ENCODE measurements at places on chromosomes 7 and 10.

DNA sequence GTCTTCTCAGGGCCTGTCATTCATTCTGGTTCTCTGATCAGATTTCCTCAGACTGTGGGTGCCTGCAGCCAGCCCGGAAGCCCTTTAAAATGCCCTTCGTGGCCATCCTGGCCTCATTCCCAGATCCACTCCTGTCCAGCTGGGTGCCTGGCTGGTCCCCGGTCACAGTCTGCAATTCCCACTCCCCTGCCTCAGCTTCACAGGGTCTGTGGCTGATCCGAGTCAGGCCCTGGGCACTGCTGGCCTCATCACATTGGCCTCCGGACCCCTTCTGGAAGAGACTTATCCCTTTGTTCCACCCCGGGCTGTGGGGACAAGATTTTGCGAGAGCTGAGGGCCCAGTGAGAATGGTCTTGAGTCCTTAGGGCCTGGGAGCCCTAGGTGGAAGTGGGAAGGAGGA lies 12.1 kb downstream of the DOCK1 start:
- no peak for DNase-seq

GRCh38 chr10:49360271-49361177 lies 35.4 kb downstream of the DRGX start:
- DNase-seq = no peak

DNA sequence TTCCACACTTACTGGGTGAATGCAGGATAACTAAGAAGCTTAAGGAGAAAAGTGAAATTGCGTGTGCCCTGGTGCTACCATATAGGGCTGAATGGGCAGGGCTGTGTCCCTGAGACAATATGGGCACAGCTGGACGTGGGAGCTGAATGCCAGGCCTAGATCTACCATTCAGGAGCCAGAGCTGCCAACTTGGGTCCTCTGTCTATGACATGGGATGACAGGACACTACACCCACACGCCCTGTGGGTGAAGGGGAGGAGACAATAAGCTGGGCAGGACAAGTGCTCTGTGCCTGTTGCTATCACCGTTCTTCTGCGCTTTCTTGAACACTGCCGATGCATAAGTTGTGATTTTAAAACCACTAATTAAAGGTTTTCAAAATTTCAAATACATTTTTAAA lies 293.9 kb downstream of the TNS3 start:
- DNase-seq = no peak

DNA sequence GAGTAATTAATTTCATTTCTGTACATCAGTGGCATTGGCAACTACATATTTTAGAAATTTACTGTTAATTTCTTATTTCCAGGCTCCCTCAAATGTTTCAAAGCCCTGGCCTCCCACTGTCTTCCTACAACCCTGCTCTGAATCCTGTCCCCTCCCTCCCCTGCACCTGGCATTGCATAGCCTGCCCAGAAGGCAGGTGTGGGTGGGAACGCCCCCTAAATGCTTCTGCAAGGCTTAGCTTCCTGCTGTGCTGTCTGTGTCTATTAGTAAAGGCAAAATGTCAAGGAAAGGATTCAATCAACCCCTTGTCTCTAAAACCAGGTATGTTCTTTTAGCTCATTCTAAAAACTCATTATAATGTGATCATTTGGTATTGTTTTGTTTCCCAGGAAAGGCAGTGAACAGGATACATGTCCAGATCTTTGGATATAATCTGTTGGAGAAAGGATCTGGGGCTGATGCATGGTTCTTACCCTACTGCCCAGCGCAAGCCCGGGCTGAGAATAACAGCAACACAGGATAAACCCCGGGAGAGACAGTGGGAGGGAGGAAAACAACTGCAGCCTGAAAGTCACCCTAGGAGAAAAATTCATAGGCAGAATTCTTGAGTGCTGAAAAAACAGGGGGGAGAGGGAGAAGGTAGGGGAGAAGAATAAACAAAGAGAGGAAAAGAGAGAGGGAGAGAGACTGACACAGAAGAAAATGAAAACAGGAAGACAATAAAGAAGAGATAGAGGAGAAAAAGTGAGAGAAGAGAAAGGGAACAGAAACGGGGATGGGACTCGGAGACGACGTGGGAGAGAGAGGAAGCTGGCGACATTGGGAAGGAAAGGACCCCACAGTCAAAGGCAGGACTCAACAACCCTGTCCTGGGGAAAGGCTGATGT lies 589 bp downstream of the ZNF488 start:
- DNase-seq = no peak

- DNase-seq = no peak
Observed at GRCh38 chr10:121137533-121137932, 286.4 kb downstream of the WDR11 start.

DNA sequence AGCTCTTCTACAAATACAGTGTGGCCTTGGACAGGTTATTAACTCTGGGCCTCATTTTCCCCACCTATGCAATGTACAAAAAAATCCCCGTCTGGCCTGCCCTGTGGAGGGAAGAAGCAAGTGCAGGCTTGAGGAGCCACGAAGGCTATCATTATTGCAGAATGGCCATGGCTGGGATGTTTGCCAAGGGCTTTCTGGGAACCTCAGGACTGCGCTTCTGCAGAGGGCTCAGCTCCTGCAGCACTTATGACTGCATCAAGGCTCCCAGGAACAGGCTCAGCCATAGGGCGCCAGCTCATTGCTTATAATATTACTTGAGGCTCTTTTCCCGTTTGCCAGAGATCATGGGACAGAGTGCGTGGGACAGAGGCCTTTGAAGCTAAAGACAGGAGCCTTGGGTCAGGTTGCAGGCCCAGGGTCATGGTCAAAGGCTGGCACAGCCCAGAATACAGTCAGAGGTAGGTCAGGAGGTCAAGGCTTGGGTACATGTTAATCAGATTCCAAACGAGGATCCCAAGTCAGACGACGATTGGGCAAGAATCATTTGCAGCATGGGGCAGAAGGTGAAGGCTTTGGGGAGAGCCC lies 20.6 kb upstream of the C10orf105 start:
- DNase-seq = peak; percentile 11

DNA sequence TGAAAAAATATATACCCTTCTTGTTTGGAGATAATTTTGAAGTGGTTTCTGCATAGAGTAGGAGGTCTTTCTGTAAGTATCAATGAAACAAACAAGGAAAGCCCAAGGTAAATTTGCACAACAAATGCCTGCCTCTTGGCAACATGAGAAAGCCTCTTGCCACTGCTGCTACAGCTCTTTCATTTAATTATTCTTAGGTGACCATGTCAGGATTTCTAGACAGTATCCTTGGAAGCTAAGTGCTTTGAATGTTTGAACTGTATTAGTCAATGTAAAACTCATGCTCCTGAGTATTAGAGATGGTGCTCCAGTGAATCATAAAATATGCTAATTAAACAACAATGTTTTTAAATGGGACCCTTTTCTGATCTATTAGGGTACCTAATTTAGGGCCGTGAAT lies 81.2 kb upstream of the ITGB1 start:
- no peak for DNase-seq

DNA sequence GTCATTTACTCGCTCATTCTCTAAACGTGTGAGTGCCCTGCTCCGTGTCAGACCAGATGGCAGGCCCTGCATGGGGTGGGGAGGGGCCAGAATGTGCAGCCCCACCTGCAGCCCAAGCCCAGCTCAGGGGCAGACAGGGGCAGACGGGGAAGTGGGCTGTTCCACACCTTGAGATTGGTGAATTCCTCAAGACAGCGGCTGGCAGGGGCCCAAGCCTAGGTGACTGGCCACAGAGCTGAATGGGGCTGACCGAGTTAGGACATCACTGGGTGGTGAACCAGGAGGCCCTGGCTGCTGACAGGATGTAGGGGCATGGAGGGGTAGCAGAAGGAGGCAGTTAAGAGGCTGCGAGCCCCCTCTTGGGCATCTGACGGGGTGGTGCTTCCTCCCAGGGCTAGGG lies 79.1 kb downstream of the MGMT start:
- DNase-seq = no peak

GRCh38 chr10:11303361-11304170 lies 285.9 kb downstream of the CELF2 start:
- DNase-seq = no peak

Data from NCI-H2227 treated with DMSO at 0.1 percent for 48 hours (cell line).